ENCODE measurements at places on chromosomes 5 and 9. TPM values are rescaled to one million over a fixed set of nuclear protein-coding genes. Genes with fewer than 3 reads are reported as not detected.

DNA sequence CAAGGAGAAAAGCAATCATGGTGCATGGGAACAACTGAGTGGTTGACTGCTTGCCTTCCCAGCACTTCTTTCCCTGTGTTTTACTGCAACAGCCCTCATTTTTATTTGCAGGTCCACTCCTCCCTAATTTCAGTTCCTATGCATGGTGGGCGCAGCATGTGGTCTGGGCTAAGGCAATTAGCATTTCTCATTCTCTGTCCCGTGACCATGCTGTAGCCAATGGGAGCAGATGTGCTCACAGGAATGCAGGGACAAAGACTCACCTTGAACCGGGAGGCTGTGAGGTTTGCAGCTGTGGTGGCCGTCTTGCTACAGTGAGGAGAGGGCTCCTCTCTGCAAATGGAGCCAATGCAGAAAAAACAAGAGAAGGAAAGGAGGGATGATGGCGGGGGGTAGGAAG, 315.5 kb downstream of the SLIT3 start:
- DNase-seq, result no peak

GRCh38 chr5:50711280-50711679, 44.8 kb downstream of the PARP8 start:
- DNase-seq, result no peak

- DNase-seq, result no peak
These were observed 228.9 kb downstream of the FGF10 start for GRCh38 chr5:44160369-44160768.

DNA sequence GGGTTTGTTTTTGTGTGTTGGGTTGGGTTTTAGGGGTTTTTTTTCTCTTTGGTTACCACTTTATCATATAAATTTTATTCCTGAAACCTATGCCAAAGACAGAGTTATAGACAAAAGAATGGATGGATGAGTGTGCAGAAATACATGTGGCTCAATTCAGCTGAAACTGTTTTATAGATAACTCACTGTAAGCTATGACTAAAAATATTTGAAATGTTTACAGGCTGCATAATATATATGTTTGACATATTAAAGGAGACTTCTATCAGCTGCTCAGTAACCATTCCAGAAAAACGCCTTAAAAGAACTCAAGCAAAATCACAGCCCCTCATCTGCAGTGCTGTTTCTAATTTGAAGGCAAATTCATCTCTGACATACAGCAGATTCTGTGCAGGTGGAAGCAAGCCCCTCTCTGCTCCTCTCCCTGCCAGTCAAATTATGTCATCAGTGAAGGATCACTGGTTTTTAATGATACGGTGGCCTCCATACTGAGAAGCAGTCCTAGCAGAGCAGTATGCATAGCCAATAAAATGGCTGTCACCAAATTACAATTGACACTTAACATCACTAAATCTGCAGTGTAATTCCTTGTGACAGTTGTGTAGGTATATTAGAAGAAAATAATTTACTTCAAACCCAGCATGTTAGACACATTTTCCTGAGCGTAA, 301.6 kb downstream of the NR2F1-AS1 start:
- DNase-seq, result no peak

GRCh38 chr5:158483281-158483860, 616.3 kb downstream of the EBF1 start:
- DNase-seq, result no peak

GRCh38 chr5:176730815-176731475, 79.4 kb upstream of the UNC5A start:
- no peak for DNase-seq

- DNase-seq, result no peak
These were observed 1.2 kb upstream of the C5orf63 start for GRCh38 chr5:127074466-127074865.

DNA sequence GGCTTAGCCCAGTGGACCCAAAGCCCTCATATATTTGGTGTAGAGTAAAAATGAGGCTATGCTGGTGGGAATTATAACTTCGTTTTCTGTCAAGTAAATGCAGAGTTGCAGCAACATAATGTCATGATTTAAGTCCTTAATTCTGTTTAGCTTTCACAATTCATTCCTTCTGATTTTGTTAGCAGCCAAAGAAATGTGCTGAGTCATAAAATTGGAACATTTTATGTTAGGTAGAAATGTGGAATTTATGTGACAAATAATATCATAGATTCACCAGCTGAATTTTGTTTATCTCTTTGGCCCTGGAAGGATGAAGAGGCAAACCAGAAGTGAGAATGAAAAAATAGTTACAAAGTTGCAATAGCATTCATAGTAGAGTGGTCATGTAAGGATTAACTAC, 247.0 kb downstream of the TRPM3 start:
- no peak for DNase-seq

DNA sequence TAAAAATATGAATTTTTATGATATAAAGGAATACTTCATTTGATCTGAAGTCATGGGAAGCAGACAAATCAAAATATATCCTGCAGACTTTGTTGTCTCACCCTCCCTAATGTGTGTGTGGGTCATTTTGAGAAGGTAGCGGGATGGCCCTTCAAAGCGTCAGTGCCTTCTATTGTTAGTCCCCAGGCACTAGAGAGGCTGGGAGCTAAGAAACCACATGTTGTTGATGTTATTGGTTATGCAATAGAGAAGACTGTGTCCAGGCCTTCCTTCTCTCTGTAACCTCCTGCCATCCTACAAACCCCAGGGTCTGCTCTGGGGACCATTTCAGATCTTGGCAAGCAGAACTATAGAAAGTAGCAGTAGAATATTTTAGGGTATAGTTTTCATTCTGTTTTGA, 94.7 kb downstream of the NLN start:
- DNase-seq, result no peak

DNA sequence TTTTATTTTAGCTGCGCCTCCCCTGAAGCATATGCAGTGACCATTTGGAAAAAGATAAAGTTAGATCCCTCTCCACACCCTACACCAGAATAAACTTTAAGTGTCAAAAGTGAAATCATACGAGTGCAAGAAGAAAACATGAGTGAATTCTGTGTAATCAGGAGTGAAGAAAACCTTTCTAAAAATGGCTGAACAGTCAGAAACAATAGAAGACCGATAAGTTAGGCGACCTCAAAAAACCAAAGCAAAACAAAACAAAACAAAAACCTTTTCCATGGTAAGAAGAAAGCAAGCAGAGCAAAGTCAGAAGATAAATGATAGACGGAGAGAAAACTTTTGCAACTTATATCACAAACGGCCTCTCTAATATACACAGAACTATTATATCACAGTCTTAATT, 16.6 kb upstream of the TSC1 start:
- no peak for DNase-seq

DNA sequence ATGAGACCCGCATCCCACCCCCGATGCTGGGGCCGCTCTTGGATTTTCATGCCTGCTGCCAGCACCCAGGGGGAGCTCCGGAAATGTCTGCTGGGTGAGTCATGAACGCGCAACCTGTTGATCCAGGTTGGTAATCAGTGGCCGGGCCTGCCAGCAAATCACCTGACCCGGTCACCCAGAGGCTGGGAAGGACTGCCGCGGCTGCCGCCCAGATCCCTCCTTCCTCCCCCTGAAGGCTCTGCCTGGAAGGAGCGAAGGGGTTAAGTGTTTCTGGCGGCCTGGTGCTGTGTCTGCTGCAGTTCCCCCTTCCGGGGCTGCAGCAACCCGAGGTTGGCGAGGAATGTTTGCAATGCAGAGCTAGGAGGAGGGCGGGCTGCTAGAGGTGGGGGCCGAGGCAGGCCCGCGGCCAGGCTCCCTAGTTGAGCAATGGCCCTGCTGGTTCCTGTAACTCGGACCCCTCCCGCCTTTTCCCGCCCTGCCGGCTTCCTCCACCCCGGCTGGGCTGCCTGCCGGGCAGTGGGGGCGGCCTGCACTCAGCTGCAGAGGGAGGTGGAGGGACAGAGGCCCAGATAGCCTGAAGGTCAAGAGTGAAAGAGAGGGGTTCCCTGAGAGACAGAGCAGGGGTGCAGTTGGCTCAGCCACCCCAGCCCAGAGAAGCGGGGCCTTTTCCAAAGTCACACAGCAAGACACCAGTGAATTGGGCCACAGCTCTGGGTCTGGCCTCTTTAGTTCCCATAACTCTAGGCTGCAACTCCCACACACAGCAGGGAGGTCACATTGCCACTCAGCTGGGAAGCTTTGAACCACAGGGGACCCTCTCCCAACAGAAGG, 156.3 kb upstream of the IER5L start:
- DNase-seq, result peak; percentile 95

- no peak for DNase-seq
These were observed 244.3 kb downstream of the TAF11L14 start for GRCh38 chr5:17878541-17878940.

Gene HMMR
- 16.2 TPM for polyA plus RNA-seq

Gene TLR4
- polyA plus RNA-seq, result 0.09 TPM

Gene PRLR
- polyA plus RNA-seq, result not detected

Gene ACER2
- polyA plus RNA-seq, result 4.3 TPM

Gene SPINK4
- not detected for polyA plus RNA-seq

Gene SPATA31C2
- polyA plus RNA-seq, result not detected

All from keratinocyte (primary cell).